ENCODE measurements at places on chromosomes 3 and 15.

DNA sequence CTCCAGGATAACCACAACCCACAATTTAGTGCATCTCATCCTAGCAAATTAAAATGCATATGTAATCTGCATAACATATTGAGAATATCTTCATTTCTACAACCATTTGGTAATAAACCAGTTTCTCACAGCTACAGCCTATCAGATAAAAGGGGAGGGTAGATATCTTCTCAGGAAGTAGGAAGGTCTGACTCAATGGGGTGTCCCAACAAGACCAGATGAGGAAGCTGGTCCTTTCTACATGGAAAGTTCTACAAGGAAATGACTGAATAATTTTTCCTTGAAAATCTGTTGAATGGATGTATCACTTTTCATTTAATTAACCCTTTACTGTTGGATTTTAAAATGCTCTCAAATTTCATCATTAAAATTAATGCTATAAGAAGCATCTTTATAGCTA lies 17.4 kb upstream of the TMPRSS7 start:
- no peak for DNase-seq

GRCh38 chr3:59908701-59909100 lies 858.9 kb upstream of the CFAP20DC start:
- no peak for DNase-seq

GRCh38 chr15:69170597-69170996 lies 10.2 kb downstream of the GLCE start:
- no peak for DNase-seq

- no peak for DNase-seq
Observed at GRCh38 chr15:82916161-82916952, 36.2 kb downstream of the HOMER2 start.

GRCh38 chr15:98724494-98724893 lies 76.2 kb downstream of the IGF1R start:
- no peak for DNase-seq

- DNase-seq = no peak
Observed at GRCh38 chr3:66518126-66518525, 17.3 kb upstream of the LRIG1 start.

- no peak for DNase-seq
Observed at GRCh38 chr3:126375835-126376331, 18.7 kb upstream of the KLF15 start.

DNA sequence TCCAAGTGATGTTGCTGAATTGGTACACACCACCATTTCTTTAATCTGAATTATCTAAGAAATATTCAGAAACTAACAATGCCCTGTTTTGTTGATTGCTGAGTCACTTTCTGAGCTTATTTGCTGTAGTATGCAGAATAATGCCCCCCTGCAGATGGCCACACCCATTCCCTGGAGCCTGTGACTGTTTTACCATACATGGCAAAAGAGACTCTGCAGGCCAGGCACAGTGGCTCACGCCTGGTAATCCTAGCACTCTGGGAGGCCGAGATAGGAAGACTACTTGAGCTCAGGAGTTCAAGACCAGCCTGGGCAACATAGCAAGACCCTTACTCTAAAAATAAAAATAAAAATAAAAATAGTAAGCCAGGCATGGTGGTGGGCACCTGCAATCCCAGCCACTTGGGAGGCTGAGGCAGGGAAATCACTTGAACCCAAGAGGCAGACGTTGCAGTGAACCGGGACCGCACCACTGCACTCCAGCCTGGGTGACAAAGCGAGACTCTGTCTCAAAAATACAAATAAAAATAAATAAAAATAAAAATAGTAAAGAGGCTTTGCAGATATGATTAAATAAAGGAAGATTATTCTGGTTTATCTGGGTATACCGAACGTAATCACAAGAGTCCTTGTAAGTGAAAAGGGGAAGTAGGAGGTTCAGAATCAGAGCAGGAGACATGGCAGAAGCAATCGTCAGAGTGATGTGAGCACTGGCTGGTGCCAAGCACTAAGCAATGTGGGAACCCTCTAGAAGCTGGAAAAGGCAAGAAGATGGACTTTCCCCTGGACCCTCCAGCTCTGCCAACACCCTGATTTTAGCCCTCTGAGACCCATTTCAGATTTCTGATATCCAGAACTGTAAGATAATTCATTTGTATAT lies 19.0 kb downstream of the PCYT1A start:
- no peak for DNase-seq

GRCh38 chr15:100909565-100909964 lies 9.6 kb upstream of the LRRK1 start:
- no peak for DNase-seq

GRCh38 chr3:104781112-104781511 lies 585.6 kb upstream of the ALCAM start:
- DNase-seq = no peak

- no peak for DNase-seq
Observed at GRCh38 chr3:71951842-71952241, 166.9 kb upstream of the PROK2 start.

- no peak for DNase-seq
Observed at GRCh38 chr3:160929595-160929994, 173.6 kb downstream of the PPM1L start.

- DNase-seq = no peak
Observed at GRCh38 chr3:98596541-98597500, 3.4 kb upstream of the CPOX start.

DNA sequence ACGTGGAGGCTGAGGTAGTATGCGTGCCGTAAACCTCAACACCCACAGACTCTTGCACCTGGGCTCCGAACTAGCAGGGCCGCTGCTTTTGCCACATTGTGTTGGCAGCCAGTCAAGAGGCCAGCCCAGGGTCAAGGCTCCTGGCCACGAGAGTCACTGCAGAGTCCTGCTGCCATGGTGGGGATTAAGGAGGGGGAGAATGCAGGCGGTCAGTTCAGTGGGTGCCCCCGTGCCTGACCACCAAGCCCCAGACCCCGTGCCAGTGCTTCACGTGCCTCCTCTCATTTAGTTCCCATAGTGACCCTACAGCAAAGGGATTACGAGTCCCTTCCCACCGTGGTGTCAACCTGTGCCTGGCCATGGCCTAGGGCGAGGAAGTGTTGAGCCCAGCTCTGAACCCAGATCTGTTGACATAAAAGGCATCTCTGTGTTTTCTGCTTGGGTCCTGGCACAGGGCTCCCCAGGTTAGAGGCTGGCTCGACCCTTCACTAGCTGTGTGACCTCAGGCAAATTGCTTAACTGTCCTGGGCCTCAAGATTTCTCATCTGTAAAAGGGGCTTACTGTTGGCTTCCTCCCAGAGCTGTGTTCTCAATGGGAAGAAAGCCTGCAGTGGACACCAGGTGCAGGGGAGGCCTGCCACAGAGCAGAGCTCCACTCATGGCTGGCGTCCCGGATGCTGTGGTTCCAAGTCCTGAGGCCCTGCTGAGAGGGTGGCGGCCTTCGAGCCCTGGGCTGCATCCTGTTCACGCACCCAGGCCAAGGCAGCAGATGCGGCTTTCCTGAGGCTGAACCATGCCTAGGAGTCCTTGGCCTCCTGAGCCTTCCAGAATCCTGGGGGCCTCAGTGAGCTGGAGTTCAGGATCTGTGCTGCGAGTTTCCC lies 32.8 kb downstream of the FBLN2 start:
- DNase-seq = no peak

DNA sequence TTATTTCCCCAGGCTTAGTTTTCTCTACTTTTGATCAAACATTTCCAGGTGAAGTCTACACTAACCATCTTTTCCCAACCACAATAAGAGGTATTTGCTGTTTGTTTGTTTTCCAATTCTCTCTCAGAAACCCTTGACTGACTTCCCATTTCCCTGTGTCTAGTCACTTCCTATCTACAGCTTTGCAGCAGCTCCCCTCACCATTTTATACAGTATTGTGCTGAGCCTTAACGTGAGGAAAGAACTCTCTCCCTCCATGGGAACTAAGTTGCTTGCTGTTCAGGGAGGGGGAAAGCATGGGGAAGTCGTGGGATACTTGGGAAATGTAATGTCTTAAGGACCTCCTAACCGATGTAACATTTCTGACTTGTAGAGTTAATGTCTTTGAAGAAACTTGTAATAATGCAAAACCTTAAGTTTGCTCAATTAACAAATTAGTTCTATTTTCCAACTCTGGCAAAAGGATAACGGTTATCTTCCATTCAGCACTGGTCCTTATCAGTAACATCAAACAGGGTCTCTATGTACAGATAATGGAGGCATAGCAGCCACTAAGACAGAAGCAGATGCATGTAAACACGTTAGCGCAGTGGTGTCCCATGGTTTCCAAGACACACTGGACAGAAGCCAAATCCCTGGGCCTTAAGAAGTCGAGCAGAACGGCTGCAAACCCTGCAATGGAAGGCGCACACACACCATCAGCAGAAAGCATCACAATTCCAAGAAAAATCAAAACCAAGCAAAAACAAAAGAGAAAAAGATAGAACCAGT lies 39.7 kb downstream of the NPTN start:
- DNase-seq = no peak

DNA sequence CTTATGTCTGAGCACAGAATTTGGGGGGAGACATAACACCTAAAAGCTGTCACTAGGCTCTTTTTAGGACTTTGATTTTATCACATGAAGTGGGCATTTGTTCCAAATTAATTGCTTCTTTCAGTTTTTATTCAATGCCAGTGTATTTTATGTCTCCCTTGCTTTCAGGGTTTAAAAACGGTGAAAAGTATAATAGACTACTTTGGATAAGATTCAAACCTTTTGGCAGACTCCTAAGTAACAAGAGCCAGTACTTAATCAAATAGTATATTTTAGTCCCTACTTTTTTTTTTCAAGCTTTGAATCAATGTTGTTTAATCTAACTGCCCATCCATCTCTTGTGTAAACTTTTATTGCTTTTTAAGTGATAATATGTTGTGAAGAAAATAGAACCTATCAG lies 847.2 kb upstream of the DPPA4 start:
- no peak for DNase-seq

- DNase-seq = no peak
Observed at GRCh38 chr15:91021516-91022074, 799 bp downstream of the VPS33B start.

- DNase-seq = no peak
Observed at GRCh38 chr3:138800248-138800647, 34.5 kb downstream of the PIK3CB start.

- DNase-seq = no peak
Observed at GRCh38 chr15:96331945-96332636, 1.6 kb downstream of the NR2F2 start.

GRCh38 chr3:14762701-14763100 lies 56.1 kb upstream of the FGD5 start:
- DNase-seq = no peak

DNA sequence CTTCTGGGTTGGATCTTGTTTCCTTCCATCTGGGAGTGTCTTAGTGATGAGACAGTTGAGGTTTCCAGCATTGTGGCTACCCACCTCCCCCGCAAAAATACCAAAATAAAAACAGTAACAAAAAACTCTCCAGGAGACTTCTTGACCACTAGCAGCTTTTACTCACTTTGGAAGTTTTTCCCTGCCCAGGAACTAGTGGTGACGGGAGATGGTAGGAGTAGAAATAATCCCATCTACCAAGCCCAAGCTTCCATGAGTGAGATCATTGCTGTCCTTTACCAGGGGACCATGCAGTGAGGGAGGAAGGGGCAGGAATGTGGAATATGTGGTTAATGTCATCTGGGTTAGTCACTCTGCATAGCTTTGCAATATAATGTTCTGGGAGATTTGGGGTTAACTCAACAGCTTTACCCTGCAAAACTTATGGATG lies 187.7 kb downstream of the ITPR1 start:
- DNase-seq = no peak

DNA sequence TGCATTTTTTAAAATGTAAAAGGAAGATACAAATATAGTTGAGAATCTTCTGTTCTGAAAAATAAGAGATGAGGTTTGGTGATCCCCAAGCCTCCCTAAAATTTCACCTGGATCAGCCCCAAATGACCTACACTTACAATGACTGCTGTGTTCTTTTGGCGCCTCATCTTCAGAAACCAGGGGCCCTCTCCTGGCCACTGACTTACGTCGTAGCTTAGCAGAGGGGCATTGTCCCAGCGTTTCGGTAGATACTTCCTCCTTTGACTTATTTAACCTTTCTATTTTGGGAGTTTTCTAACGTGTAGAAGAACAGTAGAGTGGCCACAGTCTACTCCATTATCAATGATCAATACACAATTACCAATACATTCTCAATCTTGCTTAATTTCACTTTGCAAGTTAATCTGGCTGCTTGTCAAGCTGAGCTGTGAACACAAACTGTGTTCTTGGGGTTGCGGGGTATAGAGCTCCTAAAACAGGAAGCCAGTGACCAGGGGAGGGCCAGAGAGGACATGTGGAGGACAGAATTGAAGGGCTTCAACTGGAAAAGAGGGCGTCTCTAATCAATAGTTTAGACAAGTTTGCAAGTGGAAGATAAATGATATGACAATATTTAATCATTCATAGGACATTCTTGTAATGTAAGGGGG lies 419.5 kb downstream of the LPP start:
- no peak for DNase-seq

DNA sequence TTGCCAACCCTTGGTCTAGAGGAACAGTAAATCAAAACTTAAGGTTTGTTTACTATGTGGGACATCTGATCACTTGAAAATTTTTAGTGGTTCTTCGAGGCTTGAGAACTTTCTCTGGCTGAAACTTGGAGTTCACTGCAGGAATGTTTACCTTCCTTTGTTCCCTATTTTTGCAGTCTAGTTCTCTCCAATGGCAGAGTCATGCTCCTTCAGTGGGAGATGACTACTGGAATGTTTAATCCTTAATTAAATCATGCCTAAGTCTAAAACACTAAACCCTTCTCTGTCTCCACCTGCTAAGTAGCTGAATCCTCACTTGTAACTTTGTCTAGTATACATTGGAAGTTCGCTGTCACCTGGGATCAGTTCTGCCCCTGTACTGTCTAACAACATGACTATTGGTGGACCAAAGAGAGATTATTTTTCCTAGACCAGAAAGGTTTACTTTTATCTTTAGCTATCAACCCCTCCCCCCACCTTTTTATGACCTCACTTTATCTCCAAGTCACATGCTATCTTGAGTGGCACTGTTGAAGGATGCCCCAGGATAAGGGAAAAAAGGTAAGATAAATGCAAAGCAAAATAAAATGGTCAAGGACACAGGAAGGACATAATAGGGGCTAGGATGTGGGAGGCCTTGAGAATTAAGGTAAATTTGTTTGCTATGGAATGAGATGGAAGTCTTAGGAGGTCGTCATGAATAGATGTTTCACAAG lies 1.2 kb upstream of the ZNF609 start:
- DNase-seq = no peak

GRCh38 chr15:89963301-89964231 lies 37.6 kb upstream of the ZNF710 start:
- no peak for DNase-seq

- no peak for DNase-seq
Observed at GRCh38 chr3:100209948-100210771, 50.6 kb upstream of the TBC1D23 start.

Measured in thoracic aorta (tissue), 2 donors.